ENCODE measurements at places on chromosomes 5 and 9.

DNA sequence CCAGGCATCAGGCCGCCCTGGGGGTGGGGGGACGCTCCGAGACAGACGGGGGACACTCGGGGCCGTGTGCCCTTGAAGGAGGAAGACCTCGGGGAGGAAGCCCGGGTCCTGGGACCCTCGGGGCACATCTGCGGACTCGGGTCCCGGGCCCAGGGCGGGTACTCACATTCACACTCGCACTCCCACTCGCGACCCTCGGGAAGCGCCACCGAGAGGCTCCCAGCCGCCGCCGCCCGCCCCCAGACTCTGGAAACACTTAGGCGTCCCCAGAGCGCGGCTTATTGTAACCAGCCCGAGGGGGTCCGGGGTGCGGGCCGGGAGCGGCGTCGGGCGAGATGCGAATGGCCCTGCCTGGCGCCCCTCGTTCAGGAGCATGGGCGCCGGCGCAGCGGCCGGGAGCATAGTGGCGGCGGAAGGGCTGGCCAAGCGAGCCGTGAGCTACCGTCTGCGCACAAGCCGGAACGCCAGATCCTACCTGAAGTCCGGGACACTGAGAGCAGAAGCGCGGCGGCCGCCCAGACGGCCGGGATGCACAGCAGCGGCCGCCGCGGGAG, 559 bp downstream of the ROR2 start:
- DNase-seq, result no peak

DNA sequence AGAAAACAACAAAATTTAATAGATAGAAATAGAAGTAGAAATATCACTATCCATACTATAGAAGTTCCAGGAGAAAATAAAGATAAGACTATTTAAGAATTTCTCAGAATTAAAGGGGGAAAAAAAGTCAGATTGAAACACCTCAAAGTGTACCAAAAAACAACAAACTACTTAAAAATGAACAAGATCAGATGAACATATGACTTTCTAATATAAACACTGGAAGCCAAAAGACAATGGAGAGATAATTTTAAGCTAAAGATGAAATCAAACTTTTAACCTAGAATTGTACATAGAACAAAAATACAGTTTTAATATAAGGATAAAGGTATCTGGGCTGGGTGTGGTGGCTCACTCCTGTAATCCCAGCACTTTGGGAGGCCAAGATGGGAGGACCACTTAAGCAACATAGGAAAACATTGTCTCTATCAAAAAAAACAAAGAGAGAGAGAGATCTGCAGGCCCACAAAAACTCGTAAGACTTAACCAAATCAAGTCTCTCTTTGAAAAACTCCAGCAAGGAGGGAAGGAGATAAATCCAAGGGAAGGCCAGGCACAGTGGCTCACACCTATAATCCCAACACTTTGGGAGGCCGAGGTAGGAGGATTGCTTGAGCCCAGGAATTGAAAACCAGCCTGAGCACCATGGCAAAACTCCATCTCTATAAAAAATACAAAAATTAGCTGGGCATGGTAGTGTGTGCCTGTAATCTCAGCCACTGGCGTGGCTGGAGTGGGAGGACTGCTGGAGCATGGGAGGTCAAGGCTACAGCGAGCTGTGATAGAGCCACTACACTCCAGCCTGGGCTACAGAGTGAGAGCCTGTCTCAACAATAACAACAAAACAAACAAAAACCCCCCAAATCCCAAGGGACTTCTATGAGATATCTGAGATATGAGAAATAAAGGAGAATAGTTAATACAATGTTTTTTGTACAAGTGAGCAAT, 32.4 kb downstream of the ABHD17B start:
- no peak for DNase-seq

DNA sequence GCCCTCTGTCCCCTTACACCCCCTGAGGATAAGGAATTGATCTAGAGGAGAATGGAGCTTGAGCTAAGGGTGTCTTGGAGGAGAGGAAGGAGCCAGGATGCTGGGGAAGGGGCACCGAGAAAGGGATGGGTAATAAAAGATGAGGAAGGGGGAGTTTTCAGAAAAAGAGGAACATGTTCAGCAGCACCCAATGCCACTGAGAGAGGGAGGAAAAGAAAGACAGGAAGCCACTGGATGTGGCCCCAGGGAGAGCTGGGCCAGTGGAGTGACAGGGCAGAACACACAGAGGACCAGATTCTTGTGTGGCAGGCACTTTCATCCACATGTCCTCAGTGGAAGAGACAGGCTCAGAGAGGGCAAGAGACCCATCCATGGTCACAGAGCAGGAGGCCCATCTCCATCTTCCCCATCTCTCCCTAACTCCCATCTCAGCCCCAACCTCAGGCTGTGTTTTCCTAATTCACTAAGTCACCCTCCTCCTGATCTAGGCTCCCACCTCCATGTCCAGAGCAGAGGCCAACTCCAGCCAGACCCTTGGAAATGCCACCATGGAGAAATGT, 7.2 kb downstream of the PFN3 start:
- no peak for DNase-seq

- DNase-seq, result no peak
Observed at GRCh38 chr9:71072587-71072986, 48.8 kb downstream of the TRPM3 start.

DNA sequence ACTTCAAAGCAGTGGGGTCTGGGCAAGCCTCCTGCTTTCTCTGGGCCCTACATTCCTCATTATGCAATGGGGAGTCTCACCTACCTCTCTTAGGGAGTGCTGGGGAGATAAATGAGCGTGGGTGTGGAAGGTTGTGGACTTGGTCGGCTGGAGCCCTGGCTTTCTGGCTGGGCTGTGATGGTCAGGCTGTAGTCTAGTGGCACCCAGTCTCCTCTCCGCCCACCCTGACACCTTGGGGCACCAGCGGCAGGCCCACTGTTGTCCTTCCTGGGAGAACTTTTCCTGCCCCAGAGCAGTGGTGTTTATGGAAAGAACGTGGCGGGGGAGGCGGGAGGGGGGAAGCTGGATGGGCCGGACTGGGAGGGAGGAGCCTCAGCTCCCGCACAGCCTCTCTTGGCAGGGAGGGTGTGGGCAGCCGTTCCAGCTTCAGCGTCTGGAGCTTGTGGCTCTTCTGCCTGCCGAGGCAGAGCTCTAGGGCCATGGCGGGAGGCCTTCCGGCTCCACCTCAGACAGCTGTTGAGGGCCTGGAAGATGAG, 4.1 kb downstream of the PTGS1 start:
- DNase-seq, result no peak

DNA sequence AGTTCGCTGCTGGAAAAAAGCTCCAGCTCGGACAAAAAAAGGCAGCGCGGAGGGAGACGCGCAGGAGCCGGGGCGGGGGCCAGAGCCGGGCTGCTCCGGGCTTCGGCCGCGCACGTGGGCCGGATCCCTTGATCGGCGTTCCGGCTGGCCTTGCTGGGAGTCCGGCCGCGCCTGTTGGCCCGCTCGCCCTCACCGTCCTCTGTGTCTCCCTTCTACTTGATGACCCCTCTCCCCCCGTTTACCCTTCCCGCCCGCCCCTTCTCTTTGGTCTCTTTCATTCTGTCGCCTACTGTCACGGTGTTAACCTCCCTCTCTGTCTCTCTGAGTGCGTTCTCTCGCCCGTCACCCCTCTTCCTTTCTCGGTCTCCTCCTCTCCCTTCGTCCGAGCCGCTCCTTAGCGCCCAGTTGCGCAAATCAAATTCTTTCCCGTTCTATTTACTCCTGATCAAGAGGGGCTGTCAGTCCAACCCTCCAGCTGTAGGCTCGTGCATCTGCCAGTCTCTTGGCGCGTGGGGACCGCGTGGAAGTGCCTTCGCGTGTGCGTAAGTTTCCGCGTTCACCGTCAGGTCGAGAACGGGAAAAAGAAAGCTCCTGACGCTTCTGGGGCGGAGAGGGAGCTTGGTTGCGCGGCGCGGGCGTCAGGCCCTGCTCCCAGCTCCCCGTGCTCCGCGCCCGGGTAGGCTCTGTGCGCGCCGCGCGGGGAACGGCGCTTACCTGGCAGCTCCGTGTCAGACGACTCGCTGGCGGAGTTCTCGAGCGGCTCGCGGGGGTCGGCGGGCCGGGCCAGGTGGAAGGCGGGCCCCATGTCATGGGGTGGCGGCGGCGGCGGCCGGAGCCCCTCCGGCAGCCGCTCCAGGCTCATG, 798 bp downstream of the PITX1 start:
- DNase-seq, result no peak

GRCh38 chr5:159897786-159898393, 18.4 kb upstream of the ADRA1B start:
- DNase-seq, result no peak

DNA sequence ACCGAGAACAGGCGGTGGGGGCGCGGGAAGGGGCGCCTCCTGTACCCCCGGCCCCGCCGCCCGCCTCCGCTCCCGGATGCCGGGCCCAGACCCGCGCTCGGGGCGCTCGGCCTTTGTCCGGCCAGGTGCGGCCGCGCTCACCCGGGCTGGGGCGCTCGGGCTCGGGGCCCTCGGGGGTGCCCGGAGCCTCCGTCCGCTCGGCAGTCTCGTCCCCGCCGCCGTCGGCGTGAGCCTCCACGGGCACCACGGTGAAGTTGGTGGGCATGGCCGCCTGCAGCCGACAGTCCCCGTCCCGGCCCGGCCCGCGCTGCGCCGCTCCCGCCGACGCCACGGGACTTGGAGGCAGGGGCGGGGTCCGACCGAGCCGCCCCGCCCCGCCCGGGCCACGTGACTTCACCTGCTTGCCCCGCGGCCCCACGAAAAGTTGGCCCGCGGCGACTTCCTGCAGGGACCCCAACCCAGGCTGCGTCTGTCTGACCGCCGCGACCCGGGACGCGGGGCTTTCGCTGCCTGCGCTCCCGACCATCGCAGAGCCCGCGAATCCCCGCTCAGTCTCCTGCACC, at the start of gene SLC12A7:
TSS of gene SLC12A7 (minus strand) at position 337 of the 563 bp plus-strand sequence. CDS start at position 265, 72 bp downstream.
- peak; percentile 12 for DNase-seq

GRCh38 chr5:17429353-17429752, 68.7 kb upstream of the TAF11L2 start:
- no peak for DNase-seq

- no peak for DNase-seq
Observed at GRCh38 chr9:136476369-136477150, 6.3 kb downstream of the SEC16A start.

DNA sequence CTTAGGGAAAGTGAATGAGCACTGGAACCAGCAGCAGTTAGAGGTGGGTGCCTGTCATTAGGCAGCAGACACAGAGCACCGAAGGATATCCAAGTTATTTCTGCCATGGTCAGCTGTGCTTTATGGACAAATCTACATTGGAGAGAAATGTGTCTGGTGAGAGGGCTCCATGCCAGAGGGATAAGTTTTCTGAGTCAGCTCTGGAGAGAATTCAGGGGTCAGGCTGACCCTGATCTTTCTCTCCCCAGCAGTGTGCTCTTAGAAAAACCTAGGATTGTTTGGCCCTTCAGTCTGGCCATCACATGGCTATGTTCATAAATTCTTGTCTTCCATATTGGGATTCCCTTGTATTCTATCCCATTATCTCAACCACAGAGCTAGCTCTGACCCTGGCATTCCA, 8.9 kb upstream of the IL17B start:
- no peak for DNase-seq

GRCh38 chr9:22413884-22414283, 32.7 kb upstream of the DMRTA1 start:
- DNase-seq, result no peak

DNA sequence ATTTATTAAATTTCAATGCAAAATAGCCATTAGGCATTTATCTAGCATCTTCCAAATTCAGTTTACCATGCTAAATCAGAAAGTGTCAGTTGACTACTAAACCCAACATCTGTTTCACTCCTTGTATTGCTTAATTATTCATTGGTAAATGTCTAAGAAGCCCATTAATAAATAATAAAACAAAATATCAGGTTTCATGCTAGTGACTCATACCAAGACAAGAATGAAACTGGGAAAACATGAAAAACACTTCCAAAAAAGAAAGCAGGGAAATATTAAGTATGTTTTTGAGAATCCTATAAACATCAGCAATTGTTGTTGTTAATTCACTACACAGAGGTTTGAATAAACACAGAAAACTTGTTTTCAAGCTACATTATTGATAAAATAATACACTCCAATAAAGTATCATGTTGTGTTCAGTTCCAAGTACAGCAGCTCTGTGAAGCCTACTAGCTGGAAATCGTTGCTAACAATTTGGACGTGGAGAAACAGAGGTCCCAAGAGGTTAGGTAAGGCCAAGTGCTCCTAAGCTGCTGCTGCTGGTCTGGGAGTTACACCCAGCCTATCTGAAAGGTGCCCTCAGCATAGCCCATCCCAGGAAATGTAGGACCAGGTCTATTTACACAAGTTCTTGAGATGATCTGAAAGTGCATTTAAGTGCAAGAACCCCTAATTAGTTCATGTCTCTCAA, 78.8 kb downstream of the GNAQ start:
- no peak for DNase-seq

DNA sequence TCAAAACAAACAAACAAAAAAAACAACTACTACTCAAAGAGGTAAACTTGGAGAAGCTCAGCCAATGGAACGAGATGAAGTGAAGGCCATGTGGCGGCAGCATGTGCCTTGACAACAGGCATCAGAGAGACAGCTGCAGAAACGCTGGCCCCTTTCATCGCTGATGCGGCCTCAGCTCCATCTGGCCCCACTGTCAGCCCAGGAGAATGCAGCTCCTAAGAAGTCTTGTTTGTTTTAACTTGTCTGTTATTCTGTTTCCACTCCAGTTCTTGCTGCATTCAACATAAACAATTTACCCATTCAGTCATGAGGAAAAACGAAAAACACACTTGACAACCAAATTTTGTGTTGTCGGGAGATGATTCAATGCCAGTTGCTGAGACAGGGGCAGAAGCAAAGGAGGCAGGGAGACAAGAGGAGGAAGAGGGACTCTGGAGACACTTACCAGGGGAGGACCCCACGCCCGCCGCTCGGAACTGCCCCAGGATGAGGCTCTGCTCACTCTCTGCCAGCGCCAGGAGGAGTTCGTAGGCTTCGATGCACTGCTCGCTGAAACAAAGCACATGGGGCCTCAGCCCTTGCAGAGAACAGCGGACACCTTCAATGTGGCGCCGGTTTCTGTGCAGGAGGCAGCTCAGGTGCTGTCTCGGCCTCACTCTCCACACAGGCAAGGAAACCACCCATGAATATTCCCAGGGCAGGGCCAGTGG, 91.2 kb downstream of the DCP2 start:
- no peak for DNase-seq

DNA sequence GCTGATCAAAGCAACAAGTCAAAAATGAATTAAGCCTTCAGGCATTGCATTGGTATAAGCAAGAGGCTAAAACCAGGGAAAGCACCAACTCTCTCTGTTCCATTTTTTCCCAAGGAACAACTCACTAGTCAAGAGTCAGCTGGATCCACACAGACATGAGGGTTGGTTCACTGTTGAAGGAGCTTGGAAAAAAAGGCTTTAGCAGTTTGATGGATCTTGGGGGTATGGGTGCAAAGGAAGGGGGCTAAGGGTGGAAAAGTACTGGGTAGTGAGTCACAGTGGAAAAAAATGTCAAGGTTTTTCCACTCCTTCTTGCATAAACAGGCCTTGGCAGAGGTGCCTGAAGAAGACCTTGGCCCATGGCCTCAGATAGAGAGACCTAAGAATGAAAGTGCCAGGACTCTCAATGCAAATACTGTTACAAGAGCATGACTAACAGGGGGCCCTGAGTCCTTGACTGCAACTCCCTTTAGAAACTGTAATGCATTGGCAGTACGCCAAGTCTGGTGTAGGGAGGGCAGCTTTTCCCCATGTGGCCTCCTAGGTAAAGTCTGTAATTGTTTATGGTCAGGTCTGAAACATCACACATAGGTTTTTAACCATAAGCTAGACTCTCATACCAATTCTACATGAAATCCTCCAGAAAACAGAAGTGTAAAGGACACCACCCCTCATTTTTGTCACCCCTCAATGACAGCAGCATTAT, 23.7 kb downstream of the ACTL7A start:
- DNase-seq, result no peak

GRCh38 chr5:80990971-80991370, 30.8 kb downstream of the RASGRF2 start:
- no peak for DNase-seq

Data from KG1 (cell line).